ENCODE measurements at places on chromosomes 2 and 18.

DNA sequence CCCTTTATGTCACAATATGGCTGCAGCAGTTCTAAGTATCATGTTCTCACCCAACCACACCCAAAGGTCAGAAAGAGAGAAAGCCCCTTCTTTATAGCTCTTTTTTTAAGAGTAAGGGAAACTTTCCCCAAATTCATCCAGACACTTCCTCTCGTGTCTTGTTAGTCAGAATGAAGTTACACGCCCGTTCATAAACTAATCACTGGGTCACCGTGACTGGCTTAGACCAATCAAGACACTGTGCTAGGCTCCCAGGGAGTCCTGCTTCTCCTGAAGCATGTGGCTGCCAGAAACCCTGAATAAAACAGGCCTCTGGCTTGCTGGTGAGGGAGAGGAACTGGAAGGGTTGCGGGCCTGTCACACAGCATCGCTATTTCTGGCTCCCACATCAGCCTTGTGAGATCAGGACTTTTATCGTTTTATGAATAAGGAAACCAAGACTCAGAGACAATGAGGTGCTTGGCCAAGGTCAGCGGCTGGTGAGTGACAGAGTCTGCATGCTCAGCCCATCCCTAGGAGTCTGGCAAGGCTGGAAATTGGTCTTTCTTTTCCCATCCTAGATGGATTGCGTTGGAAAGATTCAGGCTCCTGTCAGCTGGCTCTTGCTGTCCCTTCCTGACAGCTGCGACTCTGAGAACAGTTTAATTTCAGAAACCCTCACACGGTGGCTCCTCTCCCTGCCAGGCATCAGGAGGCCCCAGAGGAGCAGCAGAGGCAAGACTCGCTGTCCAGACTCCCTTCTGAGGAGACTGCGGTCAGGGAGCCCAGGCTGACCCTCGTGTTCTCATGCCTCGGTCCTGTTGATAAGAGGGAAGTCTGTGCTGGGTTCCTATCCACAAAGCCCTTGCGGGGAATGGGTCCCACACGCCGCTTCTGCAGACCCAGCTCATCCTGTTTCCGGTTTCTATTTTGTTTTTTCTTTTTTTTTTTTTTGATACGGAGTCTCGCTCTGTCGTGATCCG is 104.5 kb upstream of the TAF1B start:
- DNase-seq: no peak

GRCh38 chr18:24115628-24116027 is 23.2 kb upstream of the CABYR start:
- DNase-seq: no peak

DNA sequence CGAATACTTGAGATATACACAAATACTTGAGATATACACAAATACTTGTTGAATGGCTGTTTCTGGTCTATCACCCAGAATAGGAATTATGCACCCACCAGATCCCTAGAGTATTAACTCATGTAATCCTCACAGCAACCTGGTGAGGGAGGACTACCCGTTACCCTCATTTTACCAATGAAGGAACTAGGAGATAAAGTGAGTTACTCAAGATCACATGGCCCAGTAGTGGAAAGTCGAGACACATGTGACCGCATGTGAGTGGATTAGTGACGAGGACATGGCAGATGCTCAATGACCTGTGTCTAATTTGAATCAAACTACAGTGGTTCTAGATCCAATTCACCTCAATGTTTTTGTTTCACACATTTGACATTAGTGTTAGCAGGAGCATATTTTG is 2.4 kb downstream of the MOGAT1 start:
- DNase-seq: no peak

DNA sequence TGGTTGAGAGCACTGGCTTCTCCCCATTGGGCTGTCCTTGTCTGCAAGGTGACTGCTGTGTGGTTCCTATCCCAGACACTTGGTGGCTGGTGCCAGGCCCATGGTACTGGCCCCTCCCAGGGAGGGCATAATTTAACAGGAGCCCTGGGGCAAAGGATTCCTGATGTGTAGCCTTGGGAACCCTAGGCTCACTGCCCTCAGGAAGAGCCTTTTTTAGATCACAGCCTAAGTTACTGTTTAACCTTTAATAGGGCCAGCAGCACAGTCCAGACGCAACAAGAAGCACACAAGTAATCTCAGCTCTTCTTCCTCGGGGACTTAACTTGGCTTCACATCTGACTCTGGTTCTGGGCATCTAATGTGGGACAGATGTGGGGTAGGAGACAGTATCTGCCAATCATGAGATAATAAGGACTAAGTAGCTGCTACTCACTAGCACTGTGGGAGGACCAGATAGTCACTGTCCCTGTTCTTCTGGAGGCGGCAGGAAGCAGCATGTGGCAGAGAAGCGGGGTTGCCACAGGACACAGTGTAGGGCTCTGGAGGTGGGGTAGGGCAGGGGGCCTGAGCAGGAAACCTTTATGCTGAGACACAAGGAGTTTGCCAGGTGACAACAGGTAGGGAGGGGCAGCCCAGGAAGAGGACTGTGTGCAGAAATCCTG is 136.3 kb downstream of the TMEM17 start:
- DNase-seq: no peak

GRCh38 chr2:71417300-71418202 is 35.8 kb upstream of the DYSF start:
- no peak for DNase-seq

DNA sequence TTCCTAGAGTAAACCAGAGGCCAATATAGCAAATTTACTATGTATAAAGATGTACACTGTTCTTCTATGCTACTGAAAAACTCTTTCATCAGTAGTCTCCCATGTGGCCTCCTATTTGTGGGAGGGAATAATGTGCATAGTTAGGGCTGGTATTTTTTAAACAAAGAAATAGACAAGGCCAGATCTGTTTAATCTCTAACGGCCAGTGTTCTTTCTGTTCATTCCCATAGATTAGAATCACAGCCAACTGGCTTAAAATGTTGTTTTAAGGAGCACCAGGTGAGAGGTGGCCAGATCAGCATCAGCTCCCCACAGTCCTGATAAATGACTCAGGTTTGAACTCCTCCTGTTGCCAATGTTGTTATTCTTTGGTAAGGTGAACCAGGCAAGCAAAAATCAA is 12.1 kb downstream of the LYPD6 start:
- DNase-seq: no peak

GRCh38 chr2:167853717-167854116 is 393.7 kb downstream of the STK39 start:
- no peak for DNase-seq

- no peak for DNase-seq
Measured at GRCh38 chr2:157223624-157224205, 33.8 kb upstream of the GALNT5 start.

GRCh38 chr2:56757884-56758545 is 574.2 kb downstream of the CCDC85A start:
- DNase-seq: no peak

DNA sequence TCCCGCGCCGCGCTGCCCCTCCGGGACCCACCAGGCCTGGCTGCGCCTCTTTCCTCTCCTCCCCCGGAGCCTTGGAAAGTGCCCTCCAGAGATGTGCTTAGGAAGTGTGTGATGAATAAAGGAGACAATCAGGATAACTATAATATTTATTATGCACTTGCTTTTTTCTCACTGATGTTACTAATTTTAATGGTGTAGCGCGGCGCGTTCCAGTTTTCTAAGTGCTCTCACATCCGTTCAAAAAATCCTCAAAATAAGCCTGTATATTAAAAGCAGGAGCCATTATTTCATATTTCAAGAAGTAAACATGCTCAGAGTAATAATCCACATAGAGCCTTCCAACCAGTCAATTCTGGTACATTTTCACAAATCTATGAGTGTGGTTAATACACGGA is 941 bp upstream of the MPPE1 start:
- no peak for DNase-seq

DNA sequence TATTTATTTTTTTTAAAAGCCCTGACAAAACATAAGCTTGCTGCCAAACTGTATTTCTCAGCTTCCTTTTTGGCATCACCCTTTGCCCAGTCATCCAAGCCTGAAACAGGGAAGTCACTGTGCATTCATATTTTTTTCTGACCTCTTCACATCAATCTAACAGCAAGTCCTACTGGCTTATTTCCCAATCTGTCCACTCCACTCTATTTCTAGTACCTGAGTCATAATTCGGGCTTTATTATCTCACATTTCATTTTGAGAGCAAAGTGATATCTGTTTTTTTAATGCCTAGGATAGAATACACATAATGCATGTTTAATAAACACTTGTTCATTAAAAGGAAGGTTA is 5.1 kb downstream of the HNMT start:
- no peak for DNase-seq

GRCh38 chr2:134402410-134402809 is 148.5 kb downstream of the MGAT5 start:
- peak; percentile 26 for DNase-seq

DNA sequence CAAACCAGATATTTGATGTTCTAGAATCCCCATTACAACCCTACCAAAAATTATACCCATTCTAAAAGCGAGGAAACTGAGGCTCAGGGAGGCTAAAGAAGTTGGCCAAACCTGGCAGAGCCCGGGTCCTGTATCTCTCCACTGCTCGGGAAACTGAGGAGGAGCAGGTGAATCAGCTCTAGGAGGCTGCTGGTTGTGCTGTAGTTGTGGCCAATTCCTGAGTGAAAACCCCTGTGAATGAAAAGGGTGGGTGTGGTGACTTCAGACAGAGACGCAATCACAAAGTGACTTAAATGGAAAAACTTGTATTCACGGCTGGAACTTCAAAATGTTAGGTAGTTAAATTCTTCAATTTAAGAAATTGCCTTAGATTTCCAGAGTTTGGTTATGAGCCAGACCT is 105.7 kb upstream of the SEC11C start:
- DNase-seq: no peak

DNA sequence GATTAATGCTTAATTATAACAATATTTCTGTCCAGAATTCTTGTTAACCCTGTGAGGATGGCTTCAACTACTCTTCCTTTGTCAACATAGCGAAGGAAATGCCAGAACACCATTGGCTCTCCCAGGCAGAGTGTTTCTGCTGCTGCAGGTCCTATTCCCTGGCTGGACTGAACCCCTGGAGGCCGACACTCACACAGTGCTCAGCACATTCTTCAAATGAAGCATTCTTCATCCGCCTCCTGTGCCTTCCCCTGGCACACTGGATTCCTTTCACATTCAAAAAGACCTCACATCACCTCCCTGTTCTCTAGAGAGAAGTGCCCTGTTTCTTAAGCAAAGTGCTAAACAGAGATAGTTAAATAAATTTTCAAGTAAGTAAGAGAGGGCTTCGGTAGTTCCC is 187.3 kb upstream of the MSH6 start:
- DNase-seq: no peak

DNA sequence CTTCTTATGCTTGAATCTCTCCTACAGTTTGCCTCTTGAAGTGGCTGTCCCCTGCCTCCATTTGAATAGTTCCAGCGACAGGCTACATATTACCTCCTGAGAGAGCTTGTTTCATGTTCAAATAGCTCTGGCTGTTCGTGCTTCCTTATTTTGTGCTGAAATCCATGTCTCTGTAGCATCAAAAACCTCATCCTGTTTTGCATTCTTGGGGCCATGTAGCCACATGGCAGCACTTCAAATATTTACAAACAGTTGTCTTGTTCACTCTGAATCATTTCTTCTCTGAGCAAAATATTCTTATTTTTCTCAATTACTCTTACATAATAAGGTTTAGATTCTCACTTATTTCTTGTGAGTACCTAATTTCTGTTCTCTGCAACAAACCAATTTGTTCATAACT is 1243.1 kb upstream of the NXPH2 start:
- no peak for DNase-seq

- DNase-seq: no peak
Measured at GRCh38 chr2:196927376-196928225, 1.1 kb upstream of the PGAP1 start.

- no peak for DNase-seq
Measured at GRCh38 chr18:46772357-46772756, 15.5 kb upstream of the ST8SIA5 start.

DNA sequence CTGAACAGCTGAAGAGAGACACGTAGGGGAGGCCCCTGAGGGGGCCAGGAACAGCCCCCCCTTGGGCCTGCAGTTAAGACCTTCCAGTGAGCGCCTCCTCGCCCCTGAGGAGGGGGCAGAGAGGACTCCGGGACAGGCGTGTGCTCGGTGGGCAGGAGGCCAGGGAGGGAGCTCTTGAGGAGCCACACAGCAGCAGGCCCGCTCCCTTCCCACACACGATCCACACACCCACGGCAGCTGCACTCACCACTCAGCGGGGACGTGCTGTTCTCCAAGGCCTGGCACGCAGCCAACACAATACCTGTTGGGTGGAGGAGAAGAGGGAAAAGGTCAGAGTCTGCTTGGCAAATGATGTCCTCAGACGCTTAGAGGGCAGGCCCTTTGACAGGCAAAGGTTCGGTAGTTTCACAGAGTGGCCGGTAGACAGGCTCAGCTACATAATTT is 39.0 kb downstream of the TGFA start:
- DNase-seq: no peak

GRCh38 chr2:144550911-144551310 is 31.0 kb upstream of the ZEB2 start:
- DNase-seq: no peak

GRCh38 chr2:12286347-12286746 is 430.4 kb upstream of the TRIB2 start:
- DNase-seq: no peak

DNA sequence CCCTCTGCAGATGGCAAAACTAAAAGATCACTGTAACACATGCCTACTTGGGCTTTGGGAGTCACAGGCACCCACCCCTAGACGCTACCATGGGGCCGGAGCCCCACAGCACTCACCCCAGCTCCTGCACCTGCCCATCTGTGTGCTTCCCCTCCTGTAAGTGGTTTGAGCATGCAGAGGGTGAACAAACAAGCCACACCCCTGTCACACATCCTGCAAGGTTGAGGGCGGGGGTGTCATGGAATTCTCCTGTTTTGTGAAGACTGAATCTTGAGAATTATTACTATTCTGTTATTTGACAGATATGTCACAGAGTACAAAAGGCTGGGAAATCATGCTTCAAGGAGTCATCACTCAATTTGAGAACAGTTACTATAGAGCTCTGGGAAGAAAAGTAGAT is 60.9 kb downstream of the RFTN2 start:
- no peak for DNase-seq

DNA sequence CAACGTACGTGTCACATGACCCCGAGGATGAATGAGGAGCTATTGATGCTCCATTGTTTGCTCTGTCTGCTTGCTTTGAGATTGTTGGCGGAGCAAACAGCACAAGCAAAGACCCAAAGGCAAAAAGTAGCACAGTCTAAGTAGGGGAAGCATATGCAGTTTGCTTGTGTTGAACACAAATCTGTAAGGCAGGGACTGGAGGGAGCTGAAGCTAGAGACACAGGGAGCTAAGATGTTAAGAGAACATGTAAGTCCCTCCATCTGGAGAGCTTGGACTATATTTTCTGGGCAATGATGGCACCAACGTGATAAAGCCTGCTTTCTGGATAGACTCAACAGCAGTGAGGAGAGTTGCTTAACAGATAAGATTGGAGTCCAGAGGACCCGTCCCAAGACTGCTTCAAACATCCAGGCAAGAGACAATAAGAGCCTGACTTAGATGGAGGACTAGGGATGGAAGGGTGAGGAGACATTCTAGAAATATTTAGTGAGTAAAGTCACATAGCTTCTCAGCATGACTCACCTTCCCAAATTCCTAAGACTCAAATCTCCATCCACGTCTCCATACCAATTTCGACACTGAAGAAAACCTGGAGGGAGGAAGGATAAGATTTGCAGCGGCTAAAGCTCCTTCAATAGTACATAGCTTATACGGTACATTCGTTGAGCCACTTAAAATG is 88.1 kb upstream of the KLF7 start:
- DNase-seq: no peak

GRCh38 chr2:241844831-241845578 is 13.7 kb downstream of the PDCD1 start:
- no peak for DNase-seq

GRCh38 chr2:136132825-136133155 is 14.8 kb upstream of the CXCR4 start:
- DNase-seq: no peak

All from NCI-H1694 (cell line).